Stimulated activated naive CD4-positive, alpha-beta T cell (primary cell): ENCODE measurements at places on chromosomes 12 and 14.
A peak's percentile ranks its signal among the peaks of the same experiment; 100 is the strongest.

GRCh38 chr12:64627771-64628170, 17.5 kb downstream of the RASSF3 start:
- no peak for DNase-seq

DNA sequence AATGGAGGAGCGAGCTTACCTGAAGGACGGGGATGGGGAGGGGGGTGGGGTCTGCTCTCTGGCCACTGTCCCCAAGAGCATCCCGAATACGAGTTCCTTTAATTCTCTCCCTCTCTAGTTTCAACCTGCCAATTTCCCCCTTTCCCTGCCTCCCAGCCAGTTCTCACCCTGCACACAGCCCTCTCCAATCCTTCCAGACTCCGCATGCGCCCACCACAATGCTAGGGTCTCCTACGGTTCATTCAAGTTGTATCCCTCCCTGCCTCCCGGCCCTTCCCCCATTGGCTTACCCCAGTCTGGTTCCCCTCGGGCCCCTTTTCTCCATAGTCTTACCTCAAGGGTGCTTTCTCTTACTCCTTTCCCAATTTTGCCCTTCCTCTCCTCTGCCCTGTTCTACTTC, 708 bp upstream of the IGFBP6 start:
- no peak for DNase-seq

- DNase-seq, result no peak
These were observed 63.1 kb downstream of the BBS10 start for GRCh38 chr12:76284816-76285750.

GRCh38 chr14:70735043-70735442, 74.3 kb downstream of the MAP3K9 start:
- DNase-seq, result no peak

DNA sequence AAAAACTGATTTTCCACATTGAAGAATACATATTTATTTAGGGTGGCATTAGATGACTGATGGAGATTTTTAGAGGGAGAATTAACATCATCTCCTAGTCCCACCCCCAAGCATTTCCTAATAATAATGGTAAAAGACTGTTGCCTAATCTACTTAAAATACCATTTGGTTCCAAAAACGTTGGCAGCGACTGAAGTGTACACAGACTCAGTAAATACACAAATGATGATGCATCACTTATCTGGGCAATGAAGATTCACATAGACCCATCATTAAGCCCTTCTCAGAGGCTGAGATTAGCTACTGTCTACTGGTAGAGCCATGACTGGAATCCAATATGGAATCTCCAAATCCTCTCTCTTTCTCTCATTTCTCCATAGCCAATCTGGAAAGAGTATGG, 18.2 kb downstream of the RTN1 start:
- DNase-seq, result no peak

DNA sequence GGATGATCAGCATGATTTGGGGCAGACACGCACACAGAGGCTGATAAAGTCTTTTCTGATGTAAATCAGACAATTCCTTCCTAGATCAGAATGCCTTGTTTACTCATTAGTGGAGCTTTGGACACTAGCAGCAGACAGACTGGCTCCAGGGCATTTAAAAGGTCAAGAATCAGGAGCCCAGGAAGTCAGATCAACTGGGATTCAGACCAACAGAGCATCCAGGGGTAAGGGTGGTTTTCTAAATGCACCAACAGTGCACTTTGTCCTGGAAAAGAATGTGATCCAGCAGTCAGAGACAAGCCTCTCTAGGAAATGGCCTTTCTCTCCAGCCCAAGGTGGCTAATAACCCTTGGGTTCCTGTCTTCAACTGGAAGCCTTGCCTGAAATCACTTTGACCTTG, 405.3 kb downstream of the MED13L start:
- DNase-seq, result no peak

DNA sequence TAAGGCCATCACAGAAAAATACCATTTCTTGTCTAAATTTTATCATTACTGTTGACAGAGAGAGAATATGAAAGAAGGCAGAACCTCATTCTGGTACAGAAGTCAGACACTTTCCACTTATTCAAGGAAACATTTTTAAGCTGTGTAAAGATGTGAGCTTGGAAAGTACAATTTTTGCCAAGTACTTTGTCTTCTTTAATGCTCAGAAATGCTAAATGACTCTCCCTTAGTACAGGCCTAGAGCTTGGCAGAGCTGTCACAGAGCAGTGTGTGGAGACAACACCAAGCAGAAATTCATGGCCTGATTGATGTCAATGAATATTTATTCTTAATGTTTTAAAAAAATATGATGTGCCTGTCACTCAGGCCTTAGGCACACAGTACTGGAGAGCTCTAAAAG, 20.7 kb downstream of the NT5DC3 start:
- DNase-seq, result no peak

DNA sequence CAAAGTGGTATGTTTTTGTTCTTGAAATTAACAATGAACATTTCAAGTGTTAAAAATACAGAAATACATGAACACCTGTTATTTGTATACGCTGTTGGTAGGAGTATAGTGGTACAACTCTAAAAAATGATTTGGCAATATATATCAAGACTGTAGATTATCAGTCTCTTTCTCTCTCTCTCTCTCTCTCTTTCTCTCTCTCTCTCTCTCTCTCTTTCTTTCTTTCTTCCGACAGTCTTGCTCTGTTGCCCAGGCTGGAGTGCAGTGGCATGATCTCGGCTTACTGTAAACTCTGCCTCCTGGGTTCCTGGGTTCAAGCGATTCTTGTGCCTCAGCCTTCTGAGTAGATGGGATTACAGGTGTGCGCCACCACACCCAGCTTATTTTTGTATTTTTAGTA, 12.6 kb downstream of the HEBP1 start:
- DNase-seq, result no peak

GRCh38 chr14:62655166-62655565, 390.1 kb downstream of the KCNH5 start:
- DNase-seq, result no peak

- no peak for DNase-seq
These were observed 65.1 kb upstream of the ETV6 start for GRCh38 chr12:11584221-11584855.

DNA sequence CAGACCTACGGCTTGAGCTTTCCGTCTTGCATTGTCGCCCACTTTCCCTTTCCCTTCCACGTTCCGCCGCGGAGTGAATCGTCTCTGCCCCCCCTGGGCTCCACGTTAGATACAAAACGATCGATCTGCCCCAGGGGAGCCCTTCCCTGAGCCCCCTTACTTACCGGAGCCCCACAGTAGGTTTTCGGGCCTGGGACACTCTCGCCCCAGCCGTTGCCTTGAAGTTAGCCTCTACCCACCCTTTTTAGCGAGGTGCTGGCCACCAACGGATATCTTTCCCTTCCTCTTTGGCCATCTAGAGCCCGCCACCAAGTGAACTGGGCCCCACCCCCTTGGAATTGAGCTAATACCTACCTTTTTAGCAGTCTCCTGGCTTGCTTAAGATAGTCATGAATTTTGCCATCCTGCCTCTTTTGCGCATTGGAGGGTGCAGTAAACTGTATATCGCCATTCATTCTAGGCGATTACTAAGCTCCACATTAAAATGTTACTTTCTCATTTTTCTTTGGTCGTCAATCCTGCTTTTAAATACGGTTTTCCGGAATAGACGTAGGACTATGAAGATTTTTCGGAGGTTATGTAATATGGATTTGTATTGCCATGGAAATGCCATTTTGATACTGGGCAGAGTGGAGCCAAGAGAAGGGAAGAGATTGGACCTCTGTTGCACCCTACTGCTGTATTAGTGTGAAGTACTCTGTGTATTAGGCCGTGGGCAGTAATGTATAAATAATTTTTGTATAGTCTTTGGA, 764 bp downstream of the RBM25 start:
- DNase-seq, result no peak

- DNase-seq, result no peak
These were observed 25.2 kb downstream of the KIF26A start for GRCh38 chr14:104163541-104163940.

GRCh38 chr14:91980157-91980556, 32.7 kb upstream of the FBLN5 start:
- DNase-seq, result no peak

DNA sequence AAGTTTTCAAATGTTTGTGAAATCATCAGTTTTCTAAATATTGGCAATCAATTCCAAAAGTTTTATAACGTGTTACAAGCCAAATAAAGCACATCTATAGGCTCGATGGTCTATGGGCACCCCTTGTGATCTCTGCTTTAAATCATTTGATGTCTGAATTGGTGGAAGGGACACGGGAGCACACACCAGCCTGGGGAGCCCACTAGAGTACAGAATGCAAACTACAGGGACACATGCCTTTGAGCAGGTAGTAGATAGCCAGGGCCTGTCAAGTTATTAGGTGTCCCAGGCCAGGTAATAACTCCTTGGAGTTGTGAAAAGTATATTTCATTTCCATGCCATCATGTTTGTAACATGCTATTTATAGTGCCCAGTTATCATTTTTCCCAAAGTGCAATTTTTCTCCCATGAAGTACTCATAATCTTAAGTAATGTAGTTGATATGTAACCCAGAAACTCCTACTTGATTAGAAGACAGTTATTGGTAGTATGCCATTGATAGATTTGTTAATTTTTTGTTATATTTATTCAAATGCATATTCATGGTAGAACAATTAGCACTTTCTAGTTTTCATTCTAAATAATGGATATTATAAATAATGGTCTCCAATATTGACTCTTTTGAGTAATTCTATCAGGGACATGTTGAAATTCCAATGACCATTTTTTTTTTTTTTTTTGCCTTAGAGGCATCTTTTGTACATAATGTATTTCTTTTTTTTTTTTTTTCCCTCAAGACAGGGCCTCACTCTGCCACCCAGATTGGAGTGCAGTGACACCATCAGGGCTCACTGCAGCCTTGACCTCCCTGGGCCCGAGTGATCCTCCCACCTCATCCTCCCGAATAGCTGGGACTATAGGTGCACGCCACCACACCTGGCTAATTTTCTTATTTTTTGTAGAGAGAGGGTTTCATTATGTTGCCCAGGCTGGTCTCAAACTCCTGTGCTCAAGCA, 96.9 kb upstream of the FGD4 start:
- peak; percentile 9 for DNase-seq

DNA sequence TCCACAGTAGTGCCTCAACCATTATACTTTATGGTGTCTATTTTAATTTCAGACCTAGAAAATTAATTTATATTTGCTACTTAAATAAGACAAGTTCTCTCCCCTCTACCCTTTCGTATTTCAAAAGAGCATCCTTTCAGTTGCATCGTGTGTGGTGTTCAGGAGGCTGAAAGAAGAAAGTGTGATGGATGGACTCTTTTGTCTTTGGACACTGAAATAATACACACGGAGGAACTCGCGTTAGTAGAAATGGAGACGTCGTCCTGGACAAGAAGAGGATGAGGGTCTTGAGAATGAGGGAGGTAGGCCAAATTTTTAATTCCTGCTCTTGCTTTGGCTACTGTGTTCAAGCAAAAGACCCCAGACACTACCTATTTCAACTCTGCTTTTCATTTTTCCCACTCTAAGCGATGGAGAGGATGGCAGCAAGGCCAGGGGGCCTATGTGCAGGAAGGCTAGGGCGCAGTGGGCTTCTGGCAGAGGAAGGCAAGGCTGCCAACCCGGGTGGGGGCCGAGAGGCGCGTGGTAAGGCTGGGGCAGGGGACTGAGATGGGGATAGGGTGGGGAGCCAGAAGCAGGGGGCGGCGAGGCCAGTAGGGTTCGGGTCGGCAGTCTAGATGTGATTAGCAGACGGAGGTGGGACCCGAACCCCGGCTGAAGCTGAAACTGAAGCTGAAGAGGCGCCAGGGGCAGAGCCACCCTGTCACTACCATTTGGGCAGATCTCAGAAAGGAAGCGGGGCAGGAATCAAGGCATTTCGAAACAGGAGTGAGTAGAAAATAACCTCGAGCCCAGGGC, 722 bp downstream of the TMED8 start:
- DNase-seq, result no peak

DNA sequence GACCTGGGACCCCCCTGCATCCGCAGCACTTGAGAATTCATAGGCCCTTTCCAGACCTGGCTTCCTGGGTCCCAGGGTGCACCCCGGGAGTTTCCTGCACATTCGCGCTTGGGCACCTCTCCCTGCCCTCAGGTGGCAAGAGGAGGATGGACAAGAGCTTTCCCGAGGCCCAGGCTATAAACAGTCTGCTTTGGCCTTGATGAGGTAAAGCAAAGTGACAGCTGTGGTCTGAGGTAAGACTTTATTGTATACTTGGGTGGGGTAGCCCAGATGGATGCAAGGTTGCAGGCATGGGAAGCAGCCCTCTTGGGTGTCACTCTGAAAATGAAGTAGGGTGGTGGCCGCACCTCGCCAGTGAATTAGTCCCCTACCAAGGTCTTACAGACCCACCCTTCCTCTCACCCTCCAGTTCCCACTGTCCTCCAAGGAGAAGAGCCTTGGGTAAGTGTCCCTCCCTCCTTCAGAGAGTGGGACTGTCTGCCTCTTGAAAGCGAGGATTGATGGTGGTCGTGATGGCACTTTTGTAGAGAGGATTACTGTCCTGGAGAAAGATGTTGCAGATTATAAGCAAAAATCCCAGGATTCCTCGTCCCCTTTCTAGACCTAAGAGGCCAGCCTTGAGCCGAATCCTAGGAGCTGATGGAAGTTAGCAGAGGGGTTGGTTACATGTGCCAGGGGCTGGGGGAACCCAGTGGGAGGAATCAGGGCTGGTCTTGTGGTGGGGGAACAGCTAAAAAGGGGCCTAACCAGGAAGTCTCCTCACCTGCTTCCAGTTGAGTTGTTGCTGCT, 10.6 kb upstream of the CSAD start:
- DNase-seq, result no peak

DNA sequence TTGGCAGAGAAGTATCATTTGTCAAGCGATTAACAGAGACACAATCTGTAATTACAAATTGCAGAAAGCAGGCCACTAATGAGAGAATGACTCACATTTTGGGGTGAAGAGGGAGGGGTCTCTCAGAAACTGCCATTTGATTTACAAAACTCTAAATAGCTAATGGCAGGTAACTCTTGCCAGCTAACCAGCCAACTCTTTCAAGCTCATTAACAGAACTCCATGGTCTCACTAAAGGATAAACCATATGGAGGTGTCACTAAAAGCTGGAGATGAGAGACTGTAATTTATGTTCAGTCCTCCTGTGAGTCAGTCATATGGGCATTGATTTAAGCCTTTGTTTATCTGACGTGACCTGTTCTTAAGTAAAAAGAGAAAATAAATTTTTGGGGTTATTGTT, 336.4 kb downstream of the FOXG1 start:
- no peak for DNase-seq

DNA sequence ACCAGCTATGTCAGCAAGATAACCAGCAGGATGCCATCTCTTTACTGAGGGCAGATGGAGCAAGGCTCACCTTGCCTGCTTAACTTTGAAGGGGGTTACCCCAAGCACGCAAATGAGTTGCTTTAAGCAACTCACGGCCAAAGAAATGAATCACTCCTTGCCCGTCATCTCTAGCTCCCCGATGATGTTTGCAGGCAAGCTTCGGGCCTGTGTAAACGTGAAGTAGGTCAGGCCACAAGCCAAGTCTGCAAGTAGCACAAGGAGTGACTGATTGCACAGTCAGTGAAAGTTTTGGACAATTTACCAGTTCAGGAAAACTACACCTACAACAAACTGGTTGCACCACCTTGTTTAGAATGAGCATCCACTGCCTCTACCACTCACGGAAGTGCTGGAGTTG, 699.7 kb upstream of the TBX3 start:
- DNase-seq, result no peak
